T follicular helper cell (primary cell): ENCODE measurements at places on chromosomes 1 and 21.

GRCh38 chr1:24951337-24951736 lies 21.3 kb upstream of the RUNX3 start:
- DNase-seq, result no peak

GRCh38 chr1:33377013-33377412 lies 53.9 kb downstream of the PHC2 start:
- no peak for DNase-seq

GRCh38 chr21:45040157-45040711 lies 34.1 kb upstream of the ADARB1 start:
- no peak for DNase-seq

- no peak for DNase-seq
Measured at GRCh38 chr1:234827181-234827580, 217.2 kb upstream of the IRF2BP2 start.

DNA sequence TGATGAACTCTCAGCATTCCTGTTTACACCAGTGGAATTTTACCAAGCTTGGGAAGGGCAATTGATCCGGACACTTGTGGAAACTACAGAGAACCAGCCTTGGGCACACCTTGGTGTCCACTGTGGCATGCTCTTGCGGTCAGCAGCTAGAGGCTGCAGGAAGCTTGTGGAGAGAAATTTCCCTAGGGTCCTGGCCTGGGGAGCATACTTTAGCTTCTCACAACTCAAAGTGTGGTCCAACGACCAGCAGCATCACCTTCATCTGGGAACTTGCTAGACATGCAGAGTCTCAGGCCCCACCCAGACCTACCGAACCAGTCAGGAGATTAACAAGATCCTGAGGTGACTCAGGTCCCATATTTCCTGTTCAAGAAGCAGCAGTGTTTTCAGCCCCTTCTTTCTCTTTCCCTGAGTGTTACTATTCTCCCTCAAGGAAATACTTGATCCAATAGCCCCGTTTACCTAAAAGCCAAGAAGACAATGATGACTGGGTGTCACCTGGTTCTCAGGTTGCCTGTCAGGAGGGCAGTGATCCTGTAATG lies 55.7 kb upstream of the KCNE2 start:
- no peak for DNase-seq

GRCh38 chr1:54950006-54950368 lies 30.4 kb upstream of the TMEM61 start:
- DNase-seq, result no peak

GRCh38 chr1:209674957-209675564 lies at the start of gene G0S2:
Gene G0S2, plus strand, starts transcription at chr1:209675412. Its CDS starts 273 bp downstream, at chr1:209675685.
- DNase-seq, result no peak

DNA sequence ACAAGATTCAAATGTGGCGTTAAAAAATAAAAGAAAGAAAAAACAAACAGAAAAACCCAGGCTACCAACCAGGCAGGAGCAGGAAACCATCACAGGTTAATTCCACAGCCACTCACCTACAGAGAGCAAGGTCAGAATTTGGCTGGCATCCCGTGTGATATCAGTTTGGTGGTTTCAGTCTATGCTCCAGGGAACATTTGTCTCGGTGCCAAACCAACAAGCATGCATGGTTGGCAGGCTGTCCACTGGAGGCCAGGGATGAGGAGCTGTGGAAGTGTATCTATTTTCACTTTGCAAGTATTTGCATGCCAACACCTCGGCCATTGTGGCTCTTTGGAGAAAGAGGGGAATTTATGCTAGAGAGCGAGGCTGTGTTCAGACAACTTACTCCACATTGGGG lies 53.1 kb upstream of the PROX1 start:
- no peak for DNase-seq

DNA sequence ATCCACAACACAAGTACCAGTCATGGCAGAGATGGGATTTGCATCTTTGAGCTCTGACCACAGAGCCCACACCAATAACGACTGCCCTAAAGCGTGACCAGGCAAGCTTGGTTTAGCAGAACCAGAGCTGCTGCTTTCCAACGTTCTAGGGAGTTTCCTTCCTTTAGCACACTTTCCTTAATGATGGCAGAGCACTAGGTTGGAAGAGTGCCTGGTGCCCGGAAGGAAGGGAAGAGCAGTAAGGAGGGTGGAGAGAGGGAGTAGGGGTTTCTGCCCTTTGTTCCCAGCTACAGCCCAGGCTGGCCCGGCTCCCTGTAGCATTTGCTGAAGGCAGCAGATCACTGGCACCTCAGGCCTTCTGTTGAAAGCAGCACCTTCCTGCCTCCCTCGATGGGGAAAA lies 6.1 kb upstream of the EVA1C start:
- no peak for DNase-seq

GRCh38 chr1:24910751-24911650 lies 19.1 kb downstream of the RUNX3 start:
- DNase-seq, result peak; percentile 45

GRCh38 chr1:46606255-46606965 lies 2.3 kb upstream of the MKNK1 start:
- no peak for DNase-seq

DNA sequence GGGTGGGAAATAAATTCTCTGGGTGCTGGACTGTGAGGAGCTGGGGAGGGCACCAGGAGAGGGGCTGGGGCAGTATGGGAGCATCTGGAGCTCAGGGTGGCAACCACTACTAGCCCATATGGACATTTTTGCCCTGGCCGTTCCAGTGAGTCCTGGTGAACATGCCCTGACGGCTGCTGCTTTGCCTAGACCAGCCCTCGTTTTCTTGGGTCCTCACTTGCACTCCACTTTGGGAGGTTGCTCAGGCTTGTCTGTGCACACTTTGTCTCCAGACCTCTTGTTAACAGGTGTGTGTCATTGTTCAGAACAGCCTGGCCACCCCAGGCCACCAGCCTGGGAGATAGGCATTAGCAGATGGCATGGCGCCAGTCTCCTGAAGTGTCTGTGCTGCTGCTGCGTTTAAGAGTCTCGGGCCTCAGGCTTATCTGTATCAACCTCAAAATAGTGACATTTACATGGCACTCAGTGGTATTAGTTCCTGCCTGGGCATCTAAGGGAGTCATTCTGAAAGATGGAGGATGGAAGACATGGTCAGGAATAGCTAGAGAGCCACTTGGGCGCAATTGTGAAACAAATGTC lies 190.5 kb downstream of the PTPRU start:
- no peak for DNase-seq

DNA sequence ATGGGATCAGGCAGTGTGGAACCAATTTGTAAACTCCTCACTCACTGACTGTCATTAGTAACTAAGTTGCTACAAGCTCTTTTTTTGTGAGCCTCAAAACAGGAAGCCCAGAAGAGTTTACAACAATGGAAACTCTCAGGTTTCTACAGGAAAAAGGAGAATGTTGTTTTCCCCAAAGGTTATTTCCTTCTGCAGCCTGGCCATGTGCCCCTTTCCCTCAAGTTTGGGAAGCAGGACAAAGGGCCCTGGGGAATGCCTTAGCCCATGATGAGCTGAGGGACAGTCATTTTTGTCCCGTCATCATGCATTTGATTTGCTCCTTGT lies 395.9 kb downstream of the KIF26B start:
- no peak for DNase-seq

GRCh38 chr1:225772848-225773247 lies 4.8 kb upstream of the SRP9 start:
- no peak for DNase-seq

DNA sequence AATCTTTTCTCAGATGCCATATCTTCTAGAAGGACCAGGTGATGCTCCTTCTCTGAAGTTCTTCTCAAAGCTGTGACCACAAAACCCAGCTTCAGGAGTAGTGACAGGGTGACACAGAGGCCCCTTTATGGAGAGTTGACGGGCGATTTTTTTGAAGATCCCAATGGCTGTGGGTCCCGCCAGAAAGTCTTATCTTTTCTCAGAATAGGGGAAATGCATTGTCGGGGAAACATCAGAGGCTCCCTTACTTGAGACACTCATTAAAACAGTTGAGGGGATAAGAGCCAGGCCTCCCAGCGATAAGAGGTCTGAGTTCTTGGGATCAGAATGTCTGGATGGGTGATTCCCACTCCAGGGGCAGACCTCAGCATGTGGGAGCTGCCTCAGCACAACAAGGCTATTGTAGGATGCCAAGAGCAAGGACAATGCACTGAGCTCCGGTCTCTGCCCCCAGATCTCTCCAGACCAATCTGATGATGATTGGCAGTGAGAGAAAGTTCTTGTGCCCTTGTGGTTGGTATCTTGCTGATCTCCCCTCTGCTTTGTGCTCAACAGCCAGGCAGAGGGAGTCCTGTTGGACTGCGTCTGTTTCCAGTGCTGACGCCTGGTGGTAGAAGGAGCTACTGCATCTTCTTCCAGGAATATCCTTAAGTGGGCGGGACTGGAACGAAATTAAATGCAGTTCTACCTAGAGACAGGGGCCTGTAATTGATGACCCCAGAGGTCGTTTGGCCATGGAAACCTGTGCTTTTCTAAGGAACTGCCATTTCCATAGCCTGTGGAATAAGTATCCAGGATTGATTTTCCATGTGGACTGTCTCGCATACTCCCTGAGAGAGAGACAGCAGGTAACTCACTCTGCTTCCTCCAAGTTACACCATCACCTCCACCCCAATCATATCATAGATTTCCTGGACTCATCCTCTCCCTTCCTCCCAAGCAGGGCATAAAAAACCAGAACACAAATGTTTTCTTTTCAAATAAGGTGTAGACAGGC lies 6.8 kb upstream of the ACKR1 start:
- DNase-seq, result peak; percentile 9

DNA sequence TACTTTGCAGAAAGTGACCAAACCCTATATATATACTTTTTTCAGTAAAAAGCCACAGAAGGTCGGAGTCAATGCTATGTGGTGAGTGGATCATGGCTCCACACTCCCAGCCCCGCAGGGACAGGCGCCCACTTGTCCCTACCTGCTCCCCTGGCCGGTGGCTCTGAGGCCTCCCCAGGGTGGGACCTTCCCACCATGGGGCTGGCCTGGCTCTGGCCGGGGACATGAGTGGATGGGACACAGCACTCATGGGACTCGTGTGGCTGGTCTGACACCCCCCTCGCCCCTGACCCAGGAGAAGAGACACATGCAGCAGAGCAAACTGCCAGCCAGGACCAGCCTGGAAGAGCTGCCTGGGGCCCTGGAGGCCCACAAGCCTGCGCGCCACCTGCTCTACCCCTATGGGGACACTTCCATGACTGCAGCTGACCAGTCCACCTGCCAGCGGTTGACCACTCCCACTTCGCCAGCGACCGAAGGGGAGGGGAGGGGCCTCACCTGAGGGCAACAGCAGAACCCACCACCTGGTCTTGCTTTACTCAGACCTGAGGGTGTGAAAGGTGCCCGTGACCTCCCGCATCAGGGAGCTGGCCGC lies 2.2 kb downstream of the SPATC1L start:
- DNase-seq, result no peak

GRCh38 chr1:183887826-183888819 lies 83.2 kb downstream of the RGL1 start:
- no peak for DNase-seq

GRCh38 chr1:32741059-32741412 lies 38.5 kb upstream of the SYNC start:
- DNase-seq, result no peak

DNA sequence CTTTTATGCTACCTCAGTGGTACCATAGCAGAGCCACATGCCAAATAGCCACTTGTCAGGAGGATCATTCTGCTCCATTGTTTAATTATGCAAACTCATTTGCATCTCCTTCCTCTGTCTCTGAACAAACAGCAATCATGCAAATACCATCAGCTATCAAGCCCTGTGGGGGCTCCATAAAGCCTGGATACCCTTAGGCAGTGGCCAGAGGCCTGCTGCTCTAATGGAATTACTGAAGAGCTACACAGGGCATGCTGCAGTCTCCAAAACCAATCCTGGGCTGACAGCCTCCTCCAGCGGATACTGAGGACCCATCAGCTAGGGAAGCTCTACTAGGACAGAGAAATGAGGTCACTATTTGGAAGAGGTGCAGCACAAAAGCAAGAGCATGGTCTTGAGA lies 376.3 kb downstream of the KCNH1 start:
- DNase-seq, result no peak

GRCh38 chr1:58854576-58854975 lies 70.7 kb upstream of the JUN start:
- DNase-seq, result no peak

- DNase-seq, result no peak
Measured at GRCh38 chr1:184627007-184627341, 127.7 kb downstream of the EDEM3 start.

- DNase-seq, result no peak
Measured at GRCh38 chr1:214247501-214248041, 33.4 kb upstream of the SMYD2 start.

- no peak for DNase-seq
Measured at GRCh38 chr1:5947978-5948680, 44.1 kb downstream of the NPHP4 start.

DNA sequence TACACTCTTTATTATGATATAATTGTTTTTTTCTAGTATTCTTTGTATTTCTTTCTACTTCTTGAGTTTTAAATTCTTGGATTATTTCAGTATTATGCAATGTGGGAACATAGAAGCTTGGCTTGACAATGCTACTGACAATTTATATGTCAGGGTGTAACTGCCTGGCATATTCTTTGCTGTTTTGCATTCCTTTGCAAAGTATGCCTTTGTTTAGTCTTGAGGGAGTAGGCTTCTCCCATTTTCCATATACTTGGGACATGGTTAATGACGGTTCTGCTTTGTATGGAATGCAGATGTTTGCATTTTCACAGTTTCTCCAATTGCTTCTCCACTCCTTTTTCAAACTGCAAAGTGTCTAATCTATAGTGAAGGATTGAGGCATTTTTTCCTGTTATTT lies 109.8 kb downstream of the HMCN1 start:
- no peak for DNase-seq

GRCh38 chr1:202150602-202151001 lies 6.1 kb upstream of the ARL8A start:
- no peak for DNase-seq

- DNase-seq, result no peak
Measured at GRCh38 chr1:214498021-214498420, 53.4 kb downstream of the PTPN14 start.

GRCh38 chr1:43548285-43549271 lies 17.9 kb downstream of the PTPRF start:
- no peak for DNase-seq

DNA sequence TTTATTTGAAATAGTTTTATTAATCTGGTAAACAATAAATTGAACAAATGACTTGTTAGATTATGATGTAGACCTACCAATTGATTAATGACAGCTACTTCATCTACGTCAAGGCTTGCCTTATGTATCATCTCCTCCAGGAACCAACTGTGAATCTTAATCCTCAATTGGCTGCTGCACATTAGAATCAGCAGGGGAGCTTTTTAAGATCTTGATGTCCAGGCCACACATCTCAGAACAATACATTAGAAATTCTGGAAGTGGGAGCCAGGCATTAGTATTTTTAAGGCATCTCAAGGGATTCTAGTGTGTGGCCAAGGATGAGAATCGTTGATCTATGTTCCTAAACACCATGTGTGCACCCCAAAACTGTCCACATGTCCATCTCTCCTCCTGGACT lies 52.0 kb upstream of the LYPLAL1 start:
- DNase-seq, result no peak
